ENCODE measurements at places on chromosomes 1 and 21.

DNA sequence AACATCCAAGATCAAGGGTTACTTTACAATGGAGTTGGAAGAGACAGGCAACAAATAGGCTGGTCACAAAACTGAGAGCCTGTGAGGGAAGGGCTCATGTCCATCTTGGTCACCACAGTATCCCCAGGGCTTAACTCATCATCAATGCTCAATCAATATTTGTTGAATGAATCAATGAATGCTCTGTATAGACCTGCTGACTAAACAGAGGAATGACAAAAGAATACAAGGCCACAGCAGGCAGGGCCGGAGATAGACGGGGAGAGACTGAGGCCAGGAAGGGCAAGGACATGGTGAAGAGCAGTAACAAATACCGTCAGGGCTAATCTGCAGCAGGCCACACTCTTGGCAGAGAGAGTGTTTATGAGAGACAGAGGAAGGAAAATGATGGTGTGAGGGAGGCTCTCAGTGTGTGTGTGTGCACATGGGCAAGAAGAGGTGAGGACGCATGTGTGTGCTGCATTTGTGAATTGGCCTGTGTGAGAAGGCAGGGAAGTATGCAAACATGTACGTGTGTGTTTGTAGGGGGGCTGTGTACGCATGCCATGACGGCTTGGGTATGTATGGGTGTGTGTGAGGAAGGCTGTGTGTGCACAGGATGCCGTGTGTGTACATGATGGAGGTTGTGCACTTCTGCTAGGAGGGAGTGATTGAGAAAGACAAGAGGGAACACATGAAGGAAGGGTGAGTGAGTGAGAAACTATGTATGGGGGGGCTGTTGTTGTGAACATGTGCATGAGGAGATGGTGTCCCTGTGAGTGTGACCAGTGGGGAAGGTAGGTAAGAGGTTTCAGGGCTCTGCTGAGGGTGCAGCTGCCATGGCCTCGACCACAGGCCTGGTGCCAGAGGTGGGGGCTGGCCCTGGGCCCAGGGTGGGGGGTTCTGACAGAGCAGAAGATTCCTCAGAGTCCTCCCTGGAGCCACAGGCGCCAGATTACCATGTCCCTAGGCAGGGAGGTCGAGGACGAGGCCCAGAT, 15.4 kb downstream of the AHDC1 start:
- no peak for DNase-seq

GRCh38 chr1:3742439-3743298, 9.6 kb upstream of the CCDC27 start:
- DNase-seq, result no peak

DNA sequence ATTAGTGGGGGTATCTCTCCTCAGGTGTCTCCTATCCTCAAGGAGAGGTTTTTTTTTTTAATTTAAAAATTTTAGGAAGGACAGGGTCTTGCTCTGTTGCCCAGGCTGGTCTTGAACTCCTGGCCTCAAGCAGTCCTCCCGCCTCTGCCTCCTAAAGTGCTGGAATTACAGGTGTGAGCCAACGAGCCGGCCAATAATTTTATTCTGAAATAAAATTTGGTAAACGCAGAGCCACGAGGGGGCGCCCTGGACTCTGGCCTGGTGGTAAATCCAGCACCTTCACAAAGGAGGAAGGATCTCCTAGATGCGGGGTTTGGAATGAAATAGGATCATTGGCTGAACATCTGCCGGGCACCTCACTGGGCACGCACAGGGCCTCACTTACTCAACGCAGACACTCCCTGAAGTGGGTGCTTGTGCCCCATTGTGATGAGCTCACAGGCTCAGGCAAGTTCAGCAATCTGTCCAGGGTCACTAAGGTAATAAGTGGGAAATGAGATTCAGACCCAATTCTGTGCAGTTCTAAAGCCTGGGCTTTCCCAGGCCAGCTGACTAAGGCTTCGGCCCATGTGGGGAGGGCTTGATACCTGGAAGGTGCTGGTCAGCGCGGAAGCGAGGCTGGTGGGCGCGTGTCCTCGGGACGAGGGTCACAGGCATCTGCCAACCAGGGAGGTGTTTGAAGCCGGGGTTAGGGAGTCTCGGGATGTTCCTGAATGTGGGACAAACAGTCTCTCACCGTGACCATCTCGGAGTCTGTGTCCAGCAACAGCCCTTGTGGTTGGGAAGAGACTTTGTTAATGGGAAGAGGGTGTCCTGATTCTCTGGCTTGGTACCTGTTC, 32.7 kb upstream of the ETV3 start:
- peak; percentile 34 for DNase-seq

- DNase-seq, result no peak
These were observed 7.7 kb downstream of the KANK4 start for GRCh38 chr1:62311473-62311943.

DNA sequence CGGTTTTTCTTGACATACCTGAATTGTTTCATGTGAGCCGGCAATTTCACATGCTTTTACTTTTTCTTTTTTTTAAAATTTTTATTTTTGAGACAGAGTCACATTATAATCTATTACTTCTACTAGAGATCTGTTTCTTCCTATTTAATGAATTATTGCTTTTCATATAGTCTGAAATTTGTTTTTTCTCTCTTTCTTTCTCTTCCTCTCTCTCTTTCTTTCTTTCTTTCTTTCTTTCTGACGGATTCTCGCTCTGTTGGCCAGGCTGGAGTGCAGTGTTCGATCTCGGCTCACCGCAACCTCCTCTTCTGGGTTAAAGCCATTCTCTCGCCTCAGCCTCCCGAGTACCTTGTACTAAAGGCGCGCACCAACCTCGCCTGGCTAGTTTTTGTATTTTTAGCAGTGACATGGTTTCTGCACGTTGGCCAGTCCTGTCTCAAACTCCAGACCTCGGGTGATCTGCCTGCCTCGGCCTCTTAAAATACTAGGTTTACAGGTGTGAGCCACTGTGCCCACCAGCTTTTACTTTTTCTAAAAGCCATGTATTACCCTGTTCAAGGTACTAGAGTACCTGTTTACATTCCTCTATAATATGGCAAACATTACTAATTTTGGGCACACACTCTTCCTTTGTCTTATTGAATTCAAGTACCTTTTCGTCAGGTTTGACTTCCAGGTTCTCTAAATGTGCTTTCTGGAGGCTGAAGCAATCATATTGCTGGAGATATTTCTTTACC, 86.5 kb upstream of the RHOU start:
- DNase-seq, result no peak

- no peak for DNase-seq
These were observed 2.9 kb downstream of the EIF2D start for GRCh38 chr1:206609229-206609991.

DNA sequence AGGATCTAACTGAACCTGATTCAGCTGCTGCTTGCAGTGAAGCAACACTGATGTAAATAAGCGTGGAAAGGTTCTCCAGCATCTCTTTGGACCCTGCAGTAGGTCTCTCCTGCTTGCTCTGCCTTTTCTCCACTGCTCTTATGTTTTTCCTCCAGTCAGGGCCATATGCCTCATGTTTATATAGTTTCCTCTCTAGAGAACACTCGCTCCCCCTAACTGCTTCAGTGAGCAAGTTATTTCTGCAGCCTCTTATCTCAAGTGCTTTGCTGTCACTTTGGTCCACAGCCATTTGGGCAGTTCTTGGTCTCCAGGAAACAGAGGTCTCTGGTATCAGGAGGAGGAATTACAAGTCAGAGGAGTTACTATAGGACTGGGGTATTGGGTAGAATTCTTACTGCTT, 5.3 kb downstream of the PRUNE1 start:
- peak; percentile 65 for DNase-seq

- DNase-seq, result no peak
These were observed 35.9 kb upstream of the RD3 start for GRCh38 chr1:211527888-211528287.

DNA sequence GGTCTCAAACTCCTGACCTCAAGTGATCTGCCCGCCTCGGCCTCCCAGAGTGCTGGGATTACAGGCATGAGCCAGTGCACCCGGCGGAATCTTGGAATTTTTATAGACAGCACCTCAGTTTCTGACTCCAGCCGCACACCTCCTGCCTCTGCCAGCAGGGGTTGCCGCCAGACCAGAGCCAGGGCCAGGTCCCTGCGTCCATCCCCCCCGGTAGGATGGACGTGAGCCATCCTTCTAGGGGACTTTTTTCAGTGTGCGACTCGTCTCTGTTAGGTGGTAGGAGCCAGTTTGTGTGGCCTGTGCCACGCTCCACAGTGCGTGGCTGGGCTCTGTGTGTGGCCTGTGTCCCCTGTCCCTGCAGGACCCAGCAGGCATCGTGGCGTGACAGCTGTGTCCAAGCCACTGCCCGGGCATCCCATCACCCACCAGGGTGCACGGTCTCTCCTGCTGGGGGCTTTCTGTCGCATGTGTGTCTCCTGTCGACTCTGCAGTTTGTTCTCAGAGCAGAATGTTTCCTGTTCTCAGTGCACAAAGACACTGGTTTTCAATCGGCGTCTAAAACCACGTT, 15.6 kb downstream of the CSTB start:
- no peak for DNase-seq

DNA sequence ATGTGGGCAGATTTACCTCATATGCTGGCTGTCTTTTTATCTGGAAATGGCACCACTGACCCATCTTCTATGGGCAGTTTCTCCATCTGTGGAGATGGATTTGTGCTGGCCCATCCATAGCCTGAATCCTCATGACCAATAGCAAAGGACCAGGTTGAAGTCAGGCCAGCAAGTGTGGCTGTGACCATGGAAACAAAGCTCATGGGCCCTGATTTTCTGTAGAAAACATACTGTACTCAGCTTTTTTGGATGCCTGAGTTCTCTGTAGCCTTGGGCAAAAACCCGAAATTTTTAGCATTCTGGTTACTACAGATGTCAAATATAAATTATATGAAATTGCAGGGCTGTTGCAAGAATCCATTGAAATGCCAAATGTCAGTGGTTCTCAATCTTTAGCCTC, 155.0 kb downstream of the PLXNA2 start:
- DNase-seq, result no peak
